ENCODE measurements at places on chromosomes 7 and 10.

- peak; percentile 64 for DNase-seq
Measured at GRCh38 chr10:6445671-6446316, 134.3 kb downstream of the PRKCQ start.

- DNase-seq = no peak
Measured at GRCh38 chr7:135693558-135693957, 31.2 kb downstream of the STMP1 start.

- no peak for DNase-seq
Measured at GRCh38 chr10:76456197-76456596, 1024.8 kb downstream of the LRMDA start.

DNA sequence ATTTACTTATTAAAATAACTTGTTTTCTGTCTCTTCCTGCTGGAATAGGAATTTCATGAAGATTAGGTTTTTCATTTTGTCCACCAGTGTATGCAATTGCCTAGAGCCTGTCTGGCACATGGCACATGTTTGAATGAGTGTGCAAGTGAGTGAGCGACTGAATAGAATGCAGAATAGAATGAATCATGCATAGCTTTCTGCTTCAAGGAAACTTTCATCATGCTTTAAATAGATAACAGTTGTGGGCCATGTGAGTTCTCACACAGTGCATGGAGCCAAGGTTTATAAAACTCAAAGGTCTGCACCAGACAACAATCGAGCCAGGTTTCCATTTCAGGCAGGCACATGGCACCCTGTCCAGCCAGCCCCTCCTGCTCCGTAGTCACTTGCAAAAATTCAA, 74.2 kb upstream of the HECW1 start:
- no peak for DNase-seq

DNA sequence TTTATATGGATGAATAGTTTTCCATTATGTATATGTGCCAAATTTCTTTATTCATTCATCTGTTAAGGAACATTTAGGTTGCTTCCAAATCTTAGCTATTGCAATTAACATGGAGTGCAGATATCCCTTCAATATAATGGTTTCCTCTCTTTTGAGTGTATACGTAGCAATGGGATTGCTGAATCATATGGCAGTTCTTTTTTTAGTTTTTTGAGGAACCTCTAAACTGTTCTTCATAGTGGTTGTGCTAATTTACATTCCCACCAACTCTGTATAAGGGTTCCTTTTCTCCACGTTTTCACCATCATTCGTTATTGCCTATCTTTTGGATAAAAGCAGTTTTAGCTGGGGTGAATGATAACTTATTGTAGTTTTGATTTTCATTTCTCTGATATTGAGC, 46.5 kb downstream of the FAS start:
- no peak for DNase-seq

GRCh38 chr7:114821030-114821900, 100.6 kb upstream of the MDFIC start:
- no peak for DNase-seq

- no peak for DNase-seq
Measured at GRCh38 chr10:123537188-123537961, 128.8 kb upstream of the GPR26 start.

DNA sequence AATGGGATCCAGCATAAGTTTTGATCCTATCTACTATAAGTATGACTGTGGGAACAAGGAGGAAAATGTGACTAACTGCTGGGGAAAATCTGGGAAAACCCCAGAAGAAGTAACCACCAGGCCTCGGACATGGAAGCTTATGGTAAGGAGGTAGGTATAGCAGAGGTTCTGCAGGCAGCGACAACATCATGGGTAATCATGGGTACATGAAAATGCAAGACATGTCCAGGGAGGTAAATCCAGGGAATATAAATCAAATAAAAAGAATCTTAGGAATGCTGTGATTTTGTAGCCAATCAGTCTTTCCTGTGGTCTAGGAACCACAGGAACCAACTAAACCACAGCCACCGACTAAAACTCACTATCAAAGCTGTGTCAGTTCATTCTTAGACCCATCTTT, 168.3 kb upstream of the NPY start:
- DNase-seq = no peak

GRCh38 chr7:157234271-157234670, 95.5 kb downstream of the UBE3C start:
- no peak for DNase-seq

- no peak for DNase-seq
Measured at GRCh38 chr10:119505131-119505551, 37.4 kb downstream of the RGS10 start.

DNA sequence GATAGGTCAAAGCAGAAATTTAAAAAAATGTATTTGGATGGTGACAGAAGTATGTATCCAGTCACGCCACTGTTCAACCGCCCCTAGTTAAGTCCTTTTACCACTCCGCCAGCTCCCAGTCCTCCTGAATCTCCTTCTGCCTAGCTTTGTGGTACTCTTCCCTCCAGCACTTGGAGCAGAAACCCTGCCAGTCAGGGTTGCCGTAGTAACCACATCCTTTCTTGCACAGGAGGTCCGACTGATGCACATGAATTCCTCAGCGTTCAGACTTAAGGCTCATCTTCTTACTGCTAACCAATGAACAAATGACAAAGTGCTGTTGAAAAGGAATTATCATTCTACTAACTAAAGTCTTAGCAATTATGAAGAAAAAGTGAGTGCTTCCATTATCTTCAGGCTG, 175.3 kb upstream of the KCTD7 start:
- DNase-seq = no peak

DNA sequence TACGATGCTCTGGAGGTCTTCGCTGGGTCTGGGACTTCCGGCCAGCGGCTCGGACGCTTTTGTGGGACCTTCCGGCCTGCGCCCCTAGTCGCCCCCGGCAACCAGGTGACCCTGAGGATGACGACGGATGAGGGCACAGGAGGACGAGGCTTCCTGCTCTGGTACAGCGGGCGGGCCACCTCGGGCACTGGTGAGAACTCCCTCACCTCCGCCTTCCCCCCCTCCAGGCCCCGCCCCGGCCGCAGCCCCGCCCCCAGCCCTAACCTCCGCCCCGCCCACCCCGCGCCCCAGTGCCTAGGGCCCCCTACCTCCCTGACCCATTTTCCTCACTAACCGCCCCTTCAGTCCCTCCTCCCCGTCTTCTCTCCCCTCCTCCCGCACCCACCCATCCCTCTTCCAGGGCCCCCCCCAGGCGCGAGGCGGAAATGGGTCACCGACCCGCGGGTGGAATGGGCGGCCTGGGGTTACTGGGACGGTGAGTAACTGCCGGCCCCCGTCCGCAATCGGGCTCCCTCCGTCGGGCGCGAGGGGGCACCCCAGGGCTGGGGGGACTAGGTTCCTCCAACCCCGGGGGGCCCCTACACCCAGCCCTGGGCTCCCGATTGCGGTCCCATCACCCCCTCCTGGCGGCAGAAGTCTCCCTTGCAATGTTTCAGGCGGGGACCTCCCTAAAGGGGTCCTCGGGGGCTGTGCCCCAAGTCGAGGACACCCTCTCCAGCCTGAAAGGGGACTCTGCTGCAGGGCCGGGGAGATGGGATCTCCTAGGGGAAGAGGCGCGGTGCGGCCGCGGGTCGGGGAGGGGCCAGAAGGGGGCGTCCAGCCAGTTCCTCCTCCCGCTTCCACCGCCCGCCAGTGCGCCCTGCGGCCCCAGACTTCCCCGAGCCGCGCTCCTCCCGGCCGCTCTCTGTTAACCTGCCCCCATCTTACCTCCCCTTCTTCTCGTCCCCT, 2.1 kb downstream of the PCOLCE start:
- DNase-seq = peak; percentile 90

DNA sequence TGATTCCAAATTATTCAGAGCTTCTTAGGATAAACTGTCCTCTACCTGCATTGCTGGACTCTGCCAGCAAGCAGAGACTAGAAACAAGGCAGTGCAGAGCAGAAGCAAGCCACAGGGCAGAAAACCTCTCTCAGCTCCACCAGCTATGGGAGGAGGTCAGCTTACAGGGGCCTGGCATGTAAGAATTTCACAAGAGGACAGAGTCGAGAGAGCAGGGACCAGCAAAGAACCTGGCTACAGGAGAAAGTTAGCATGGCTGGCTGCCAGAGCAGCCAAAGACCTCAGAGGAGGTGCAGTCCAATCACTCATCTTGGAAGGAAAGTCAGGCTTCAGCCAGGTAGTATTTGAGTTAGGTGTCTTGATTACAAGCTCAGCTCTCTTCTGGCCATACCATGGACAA, 62.9 kb downstream of the ENO4 start:
- no peak for DNase-seq

DNA sequence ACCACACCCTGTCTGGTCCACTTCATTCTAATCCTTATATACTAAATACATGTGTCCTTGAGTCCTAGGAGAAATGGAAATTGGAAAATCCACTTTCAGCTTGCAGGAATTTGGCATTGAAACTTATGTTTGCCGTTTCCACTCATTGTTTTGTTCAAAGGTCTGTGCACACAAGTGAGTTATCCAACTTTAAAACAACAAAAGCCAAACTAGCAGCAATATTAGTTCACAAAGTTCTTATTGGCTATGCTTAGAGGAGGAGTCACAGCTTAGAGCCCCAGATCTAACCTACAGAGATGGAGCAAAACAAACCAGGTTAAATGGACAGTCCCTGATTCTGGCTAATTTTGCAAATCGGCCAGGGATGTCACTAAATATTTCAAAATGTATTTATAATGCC, 44.6 kb upstream of the AFAP1L2 start:
- DNase-seq = no peak

GRCh38 chr10:30351502-30351901, 2.4 kb upstream of the MTPAP start:
- DNase-seq = no peak

DNA sequence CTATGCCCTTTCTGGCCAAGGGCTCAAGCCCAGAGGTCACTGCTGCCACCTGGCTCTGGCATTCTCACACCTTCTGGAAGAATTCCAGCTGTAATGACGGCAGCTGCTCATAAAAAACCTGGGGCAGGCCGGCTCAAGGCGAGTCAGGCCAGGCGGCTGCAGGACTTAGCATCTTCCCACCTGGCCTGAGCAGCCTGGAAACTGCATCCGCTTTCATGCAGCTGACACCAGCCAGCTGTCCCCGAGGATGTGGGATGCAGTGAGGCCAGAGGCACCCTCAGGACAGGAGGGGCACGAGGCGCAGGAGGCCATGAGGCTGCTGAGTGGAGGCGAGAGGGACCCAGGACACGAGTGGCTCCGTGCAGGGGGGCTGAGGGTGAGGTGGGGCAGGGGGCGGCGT, 47.5 kb upstream of the ADGRA1 start:
- no peak for DNase-seq

- DNase-seq = no peak
Measured at GRCh38 chr7:23338863-23339262, 39.7 kb downstream of the MALSU1 start.

DNA sequence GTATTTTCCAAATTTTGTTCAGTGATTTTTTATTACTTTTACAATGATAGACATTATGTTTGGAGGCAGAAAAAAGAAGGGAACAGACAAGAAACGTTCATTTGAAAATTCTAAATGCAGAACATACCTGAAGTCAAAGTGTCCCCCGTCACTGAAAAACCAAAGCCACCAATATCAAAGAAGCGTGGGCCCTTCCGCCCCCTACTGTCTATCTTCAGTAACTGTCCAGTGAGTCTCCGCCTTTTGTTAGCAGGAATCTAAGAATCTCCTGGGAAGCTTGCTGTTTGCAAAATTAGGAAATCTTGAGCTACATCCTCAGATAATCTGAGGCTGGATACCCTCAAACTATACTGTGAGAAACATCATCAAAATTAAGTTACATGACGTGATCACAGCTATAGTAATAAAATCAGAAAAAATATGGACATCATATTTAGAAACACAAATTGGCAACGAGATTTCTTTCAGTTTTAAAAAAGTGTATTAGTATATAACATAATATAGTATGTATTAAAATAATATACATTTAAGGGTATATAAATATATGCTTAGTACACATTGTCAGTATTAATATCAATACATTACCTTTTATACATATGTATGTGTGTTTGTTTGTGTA, 169.3 kb upstream of the AKR1E2 start:
- no peak for DNase-seq

DNA sequence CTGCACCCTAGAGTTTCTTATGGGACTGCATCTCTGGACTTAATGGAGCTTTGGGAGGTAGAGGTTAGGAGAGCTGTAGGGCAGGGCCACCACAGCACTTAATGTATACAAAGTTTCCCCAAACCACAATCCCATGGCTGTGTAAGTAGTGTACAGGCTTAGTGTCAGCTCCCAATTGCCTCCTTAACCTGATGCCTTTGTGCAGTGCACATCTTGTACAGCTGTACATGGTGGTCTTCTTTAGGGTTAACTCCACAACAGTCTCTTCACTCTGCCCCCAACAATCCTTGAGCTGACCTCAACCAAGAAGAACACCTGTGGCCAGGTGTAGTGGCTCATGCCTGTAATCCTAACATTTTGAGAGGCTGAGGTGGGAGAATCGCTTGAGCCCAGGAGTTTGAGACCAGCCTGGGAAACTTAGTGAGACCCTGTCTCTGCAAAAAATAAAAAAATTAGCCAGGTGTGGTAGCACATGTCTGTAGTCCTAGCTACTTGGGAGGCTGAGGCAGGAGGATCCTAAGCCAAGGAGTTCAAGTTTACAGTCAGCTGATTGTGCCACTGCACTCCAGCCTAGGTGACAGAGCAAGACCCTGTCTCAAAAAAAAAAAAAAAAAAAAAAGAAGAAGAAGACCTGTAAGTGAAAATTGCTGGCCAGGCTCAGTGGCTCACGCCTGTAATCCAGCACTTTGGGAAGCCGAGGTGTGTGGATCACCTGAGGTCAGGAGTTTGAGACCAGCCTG, 6.8 kb downstream of the PLAU start:
- no peak for DNase-seq

- DNase-seq = no peak
Measured at GRCh38 chr7:78124216-78124615, 325.6 kb downstream of the PHTF2 start.

DNA sequence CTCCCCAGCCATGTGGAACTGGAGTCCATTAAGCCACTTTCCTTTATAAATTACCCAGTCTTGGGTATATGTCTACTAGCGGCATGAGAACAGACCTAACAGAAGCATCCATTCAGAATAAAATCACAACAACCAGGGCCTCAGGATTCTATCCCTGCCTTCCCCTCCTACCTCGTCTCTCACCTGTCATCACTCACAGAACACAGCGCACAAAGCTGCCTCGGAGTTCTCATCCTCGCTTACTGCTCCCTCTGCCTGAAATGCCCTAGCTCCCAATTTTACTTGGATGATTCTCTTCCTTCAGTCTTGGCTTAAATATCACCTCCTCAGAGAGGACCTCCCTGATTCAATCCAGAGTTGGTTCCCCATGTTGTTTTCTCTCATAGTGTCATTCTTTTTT, 70.7 kb upstream of the AFAP1L2 start:
- no peak for DNase-seq

GRCh38 chr10:14205233-14205632, 125.5 kb downstream of the FRMD4A start:
- DNase-seq = no peak

DNA sequence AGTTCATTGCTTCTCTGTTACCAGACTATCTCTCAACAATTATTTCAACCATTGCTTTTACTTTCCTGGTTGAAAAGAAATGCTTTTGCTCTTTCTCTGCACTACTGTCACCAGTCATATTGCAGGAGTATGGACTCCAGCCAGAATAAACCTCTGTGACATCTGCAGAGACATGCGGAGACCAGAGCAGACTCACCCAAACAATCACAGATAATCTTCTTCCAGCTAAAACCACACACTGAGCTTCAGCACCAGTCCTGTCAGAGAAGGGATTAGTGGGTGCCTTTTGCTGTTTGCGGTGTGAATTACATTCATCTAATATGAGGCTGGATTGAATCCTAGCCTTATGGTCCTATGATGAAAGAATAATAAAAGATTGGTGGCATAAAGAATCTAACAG, 258.6 kb downstream of the CNTNAP2 start:
- DNase-seq = no peak
